ENCODE measurements at places on chromosomes 16 and 17.

- no peak for DNase-seq
These were observed 3.9 kb downstream of the KRT27 start for GRCh38 chr17:40778461-40778860.

DNA sequence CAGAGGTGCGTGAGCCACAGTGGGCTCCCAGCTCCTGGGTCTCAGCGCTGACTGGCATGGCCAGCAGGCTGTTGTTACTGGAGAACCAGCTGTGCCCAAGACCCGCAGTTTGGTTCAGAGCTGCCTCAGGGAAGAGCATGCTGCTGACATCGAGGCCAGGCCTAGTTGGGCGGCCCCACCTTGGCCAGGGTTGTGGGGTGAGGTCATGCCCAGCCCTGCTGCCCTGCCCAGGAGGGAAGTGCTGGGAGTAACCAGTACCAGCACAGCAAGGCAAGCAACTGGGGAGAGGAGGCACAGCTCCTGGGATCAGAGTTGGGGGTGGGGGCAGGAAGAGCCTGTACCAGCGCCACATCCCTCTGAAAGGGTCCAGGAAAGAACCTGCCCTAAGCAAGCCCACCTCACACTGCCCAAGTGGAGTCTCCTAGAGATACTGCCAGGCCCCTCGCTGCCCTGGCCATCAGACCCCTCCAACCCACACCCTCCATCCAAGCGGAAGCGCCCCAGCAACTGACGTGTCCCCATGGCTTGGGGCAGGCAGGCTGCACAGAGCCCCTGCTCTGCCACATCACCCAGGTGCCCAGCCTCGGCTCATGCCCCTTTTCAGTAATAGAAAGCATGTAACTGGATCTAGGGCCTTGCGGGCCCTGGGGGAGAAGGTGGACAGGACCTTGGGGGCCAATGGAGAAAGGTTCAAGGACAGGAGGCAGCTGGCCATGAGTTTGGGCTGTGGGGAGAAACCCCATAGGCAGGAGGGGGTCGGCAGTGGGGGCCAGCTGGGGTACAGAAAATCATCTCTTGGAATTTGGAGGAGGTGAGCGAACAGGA is 990 bp downstream of the DOK4 start:
- no peak for DNase-seq

GRCh38 chr16:83599789-83600462 is 207.9 kb upstream of the HSBP1 start:
- no peak for DNase-seq

GRCh38 chr17:50211249-50212120 is 10.1 kb upstream of the COL1A1 start:
- no peak for DNase-seq

DNA sequence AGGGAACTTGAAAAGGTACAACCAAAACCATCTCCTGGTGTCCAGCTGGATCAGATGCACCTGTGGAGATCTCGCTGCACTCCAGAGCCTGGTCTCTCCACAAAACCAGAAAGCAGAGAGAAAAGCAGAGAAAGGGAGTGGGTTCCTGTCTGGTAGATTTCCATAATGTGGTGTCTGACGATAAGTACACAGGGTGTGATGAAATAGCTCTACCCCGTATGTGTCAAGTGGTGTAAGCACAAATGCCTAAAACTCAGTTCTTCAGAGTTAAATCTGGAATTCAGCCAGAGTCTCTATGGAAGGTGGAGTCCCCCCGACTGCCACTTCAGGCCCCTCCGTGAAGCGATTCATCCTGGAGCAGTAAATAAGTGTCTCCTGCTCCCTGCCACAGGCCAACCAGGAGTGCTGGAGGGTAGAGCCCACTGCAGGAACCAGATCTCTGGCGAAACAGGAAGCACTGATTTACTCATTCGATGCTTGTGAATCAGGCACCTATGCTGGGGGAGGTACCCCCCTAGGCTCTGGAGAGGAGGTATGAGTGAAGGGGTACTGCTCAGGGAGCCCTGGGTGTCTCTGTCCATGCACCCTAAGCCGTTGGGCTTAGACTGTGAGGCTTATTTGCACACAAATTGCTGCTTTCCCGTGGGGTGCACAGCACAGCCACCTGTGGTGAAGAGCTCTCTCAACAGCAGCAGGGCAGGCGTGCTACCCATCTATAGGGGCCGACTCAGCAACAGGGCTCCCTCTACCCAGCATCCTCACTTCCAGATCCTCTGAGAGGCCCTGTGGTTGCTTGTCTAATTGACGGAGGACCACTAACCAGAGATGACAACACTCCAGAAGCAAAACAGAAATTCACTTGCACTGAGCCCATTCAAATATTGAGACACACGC is 97.1 kb upstream of the MYOCD start:
- DNase-seq, result no peak

DNA sequence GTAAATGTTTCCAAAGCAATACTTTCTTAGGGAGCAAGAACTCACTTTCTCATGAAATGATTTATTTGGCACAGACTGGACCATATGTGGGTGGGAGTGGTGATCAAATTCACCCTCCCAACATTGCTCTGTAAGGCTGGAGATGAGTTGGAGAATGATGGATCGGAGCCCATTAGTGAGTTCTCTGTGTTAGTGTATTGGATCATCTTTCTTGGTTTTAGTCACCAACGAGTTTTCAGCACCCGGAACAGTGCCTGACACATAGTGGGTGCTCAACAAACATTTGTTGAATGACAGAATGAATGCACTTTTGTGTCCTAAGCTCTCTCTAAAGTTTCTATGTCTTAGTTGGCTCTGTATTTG is 104.5 kb upstream of the FAM20A start:
- no peak for DNase-seq

DNA sequence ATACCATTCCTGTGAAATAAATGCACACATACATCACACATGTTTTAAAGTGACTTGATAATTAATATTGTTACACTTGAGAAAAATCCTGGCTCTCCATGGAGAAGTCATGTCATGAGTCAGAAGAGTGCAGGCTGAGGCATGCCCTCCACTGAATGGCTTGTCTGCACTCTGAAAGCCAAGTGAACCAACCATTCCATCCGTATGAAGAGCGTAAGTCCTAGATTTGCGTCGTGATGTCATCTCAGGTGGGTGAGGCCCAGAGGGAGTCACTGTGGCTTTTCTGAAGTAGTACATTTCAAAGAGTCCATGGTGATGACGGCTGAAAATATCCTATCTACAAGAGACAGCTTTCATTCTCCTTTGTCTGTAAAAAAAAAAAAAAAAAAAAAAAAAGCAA is 83.5 kb upstream of the IRX5 start:
- no peak for DNase-seq

GRCh38 chr17:65966072-65966695 is 225.7 kb downstream of the CEP112 start:
- no peak for DNase-seq

DNA sequence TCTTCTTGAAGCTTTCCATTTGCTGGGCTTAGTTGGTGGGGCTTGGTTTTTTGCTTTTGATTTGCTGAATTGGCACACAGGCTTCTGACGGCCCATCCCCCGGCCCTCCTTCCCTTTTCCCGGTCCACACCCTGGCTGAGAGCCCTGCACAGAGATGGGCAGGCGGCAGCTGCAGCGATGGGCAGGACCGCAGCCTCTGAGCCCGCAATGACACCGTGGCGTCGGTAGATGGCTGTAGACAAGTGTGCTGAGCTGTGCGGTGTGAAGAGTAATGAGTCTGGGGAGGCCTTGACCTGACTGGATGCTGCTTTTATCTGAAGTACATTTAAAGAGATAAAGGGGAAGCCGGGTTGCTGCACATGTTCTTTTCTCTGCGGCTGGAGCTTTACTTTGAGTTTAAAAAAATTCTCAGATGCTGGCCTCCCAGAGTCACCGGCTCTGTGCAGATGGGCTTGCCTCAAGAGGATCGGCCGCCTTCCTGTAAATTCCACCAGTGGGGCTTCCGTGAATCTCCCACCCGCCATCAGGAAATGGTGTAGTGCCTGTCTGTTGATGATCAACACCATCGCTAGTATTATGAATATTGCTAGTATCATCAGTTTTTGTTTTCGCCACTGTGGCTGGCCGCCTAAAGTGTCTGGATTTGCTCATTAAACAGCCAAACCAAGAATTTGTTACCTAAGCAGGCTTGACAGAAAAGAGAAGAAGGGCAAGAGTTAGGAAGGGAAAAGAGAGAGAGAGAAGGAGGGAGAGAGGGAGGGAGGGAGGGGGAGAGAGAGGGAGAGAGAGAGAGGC is 245.6 kb upstream of the RBFOX1 start:
- peak; percentile 94 for DNase-seq

GRCh38 chr17:45740553-45741330 is 43.4 kb upstream of the CRHR1 start:
- DNase-seq, result peak; percentile 99

DNA sequence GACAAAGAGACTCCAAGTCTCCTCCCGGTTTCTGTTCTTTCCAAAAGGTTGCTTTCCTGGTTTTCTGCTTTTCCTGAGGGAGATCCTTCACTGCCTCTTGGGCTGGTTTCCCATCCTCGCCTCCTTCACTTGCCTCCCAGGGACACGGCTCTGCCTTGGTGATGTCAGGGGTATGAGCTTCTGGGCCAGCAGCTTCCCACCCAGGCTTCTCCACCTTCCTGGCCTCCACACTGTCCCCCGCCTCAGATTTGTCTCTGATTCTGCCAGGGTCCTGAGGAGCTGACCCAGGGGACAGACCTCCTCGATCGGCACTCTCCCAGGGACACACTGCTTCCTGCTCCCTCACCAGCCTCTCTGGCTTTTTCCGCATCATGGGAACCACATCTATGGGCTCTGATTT is 14.5 kb downstream of the GPR179 start:
- no peak for DNase-seq

DNA sequence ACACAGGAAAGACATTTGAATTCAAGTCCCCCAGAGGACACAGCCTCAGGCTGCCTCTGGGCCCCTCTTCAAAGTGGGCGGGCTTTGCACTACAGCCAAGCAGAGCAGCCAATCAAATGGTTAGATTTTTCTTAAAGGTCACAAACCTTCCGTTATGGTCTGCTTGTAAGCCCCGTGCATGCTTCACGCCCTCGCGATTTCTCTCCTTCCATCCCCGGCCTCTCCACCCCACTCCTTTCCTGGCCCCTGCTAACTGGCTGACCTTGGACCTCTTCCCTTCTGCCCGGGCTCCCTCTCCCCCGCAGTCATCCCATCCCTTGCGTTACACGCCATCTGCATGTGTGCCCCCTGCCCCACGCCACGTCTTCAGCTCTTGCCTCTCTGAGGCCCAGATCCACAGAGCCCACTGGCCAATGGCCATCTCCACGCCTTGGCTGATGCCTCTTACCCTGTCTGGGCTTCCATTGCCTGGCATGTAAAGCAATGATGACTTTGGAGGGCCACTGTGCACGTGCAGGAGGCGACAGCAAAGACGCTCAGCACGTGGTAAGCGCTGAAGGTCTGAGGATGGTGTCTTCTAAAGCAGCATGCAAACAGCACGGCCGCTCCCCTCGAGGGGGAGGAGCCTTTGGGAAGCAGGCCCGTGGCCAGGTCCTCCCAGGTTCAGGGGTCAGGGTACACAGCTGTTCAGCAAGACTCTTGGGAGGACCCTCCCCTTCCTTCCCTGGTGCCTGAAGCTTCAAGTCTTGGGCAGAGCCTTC is 86.8 kb downstream of the ZDHHC7 start:
- DNase-seq, result no peak

DNA sequence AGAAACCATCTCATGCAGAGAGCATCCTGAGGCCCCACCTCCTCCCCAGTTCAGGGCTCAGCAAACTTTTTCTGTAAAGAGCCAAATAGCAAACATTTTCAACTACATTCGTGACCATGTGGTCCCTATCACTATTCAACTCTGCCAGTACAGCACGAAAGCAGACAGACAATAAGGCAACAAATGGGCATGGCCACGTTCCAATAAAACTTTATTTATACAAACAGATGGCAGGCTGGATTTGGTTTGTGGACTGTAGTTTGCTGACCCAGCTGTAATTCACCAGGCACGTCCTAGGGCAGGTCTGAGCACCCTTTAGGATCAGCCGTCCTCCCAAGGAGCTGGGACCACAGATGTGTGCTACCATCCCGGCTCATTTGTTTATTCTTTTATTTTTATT is 27.1 kb upstream of the GPRC5C start:
- no peak for DNase-seq

DNA sequence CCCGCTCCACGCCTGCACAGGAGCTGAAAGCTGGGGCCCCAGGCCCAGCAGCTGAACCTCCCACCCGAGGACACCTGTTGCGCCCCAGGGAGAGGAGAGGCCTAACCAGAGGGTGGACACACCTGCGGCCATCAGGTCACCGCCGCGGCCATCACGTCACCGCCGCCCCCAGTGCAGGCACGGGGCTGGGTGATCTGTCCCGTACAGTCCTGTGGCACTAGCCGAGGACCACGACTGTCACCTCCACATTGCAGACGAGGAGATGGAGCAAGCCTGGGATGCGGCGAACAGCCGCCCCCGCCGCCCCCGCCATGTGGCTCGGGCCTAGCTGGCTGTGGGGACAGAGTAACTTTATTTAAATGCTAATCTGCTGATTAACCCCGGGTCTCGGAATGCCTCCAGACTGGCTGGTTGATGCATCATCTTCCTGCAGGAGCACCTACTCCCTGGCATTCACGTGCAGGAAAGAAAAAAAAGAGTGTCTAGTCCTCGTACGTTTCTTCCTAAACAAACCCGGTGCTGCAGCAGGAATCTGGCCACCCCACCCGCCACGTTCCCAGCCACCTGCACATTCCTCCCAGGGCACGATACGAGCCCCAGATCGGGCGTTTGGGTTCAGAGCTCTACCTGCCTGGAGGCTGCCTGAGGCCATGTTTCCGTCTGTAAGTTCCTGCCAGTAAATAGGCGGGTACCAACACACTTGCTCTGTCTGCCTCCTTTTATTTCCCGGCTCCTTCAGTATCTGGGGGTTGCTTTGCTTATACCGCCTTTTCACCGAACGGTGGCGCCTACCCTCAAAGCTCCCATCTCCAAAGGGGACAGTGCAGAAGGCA is 29.9 kb downstream of the PIEZO1 start:
- peak; percentile 52 for DNase-seq

- DNase-seq, result peak; percentile 39
These were observed 93.3 kb downstream of the SOCS1 start for GRCh38 chr16:11162586-11163268.

GRCh38 chr16:2860826-2861567 is 3.0 kb upstream of the PRSS22 start:
- DNase-seq, result no peak

DNA sequence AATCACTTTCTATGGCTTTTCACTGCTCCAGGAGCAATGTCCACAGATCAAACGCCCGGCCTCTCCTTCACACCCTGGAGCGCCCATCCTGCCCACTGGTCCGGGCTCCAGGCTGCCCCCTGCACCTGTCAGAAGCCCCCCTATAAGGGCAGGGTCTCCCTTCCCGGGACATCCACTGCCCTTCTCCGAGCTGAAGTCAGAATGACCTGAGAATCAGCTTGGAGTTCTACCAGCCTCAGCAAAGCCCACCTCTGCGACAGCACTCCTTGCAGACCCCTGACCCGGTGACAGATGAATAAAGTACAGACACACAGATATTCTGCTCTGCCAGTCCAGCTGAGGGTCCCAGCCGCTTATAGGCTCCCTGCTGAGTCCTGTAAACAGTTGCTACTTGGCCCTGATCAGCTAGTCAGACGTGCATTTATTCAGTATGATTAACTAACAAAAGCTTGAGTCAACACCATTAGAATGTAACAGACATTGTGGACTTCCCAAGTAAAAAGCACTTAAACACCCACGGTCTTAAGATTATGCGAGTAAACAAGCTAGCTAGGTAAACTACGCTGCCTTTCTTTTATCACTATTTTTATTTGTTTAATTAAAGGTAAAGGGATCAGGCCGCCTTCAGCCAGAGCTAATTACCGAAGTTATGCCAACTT is 4.8 kb downstream of the SLC7A5 start:
- DNase-seq, result no peak

GRCh38 chr16:88561485-88562359 is 8.5 kb upstream of the ZC3H18 start:
- DNase-seq, result peak; percentile 59

Data from NCI-H82 (cell line).